Stimulated activated CD4-positive, alpha-beta T cell treated with anti-CD3 and anti-CD28 coated beads, Interleukin-1b, Interleukin-23, amount 100 ng/mL, for 1 hour (primary cell): ENCODE measurements at places on chromosomes 12 and 14.

- no peak for DNase-seq
These were observed 7.4 kb downstream of the TTC6 start for GRCh38 chr14:37602605-37603453.

- DNase-seq = no peak
These were observed 30.5 kb upstream of the ITPR2 start for GRCh38 chr12:26863515-26863914.

DNA sequence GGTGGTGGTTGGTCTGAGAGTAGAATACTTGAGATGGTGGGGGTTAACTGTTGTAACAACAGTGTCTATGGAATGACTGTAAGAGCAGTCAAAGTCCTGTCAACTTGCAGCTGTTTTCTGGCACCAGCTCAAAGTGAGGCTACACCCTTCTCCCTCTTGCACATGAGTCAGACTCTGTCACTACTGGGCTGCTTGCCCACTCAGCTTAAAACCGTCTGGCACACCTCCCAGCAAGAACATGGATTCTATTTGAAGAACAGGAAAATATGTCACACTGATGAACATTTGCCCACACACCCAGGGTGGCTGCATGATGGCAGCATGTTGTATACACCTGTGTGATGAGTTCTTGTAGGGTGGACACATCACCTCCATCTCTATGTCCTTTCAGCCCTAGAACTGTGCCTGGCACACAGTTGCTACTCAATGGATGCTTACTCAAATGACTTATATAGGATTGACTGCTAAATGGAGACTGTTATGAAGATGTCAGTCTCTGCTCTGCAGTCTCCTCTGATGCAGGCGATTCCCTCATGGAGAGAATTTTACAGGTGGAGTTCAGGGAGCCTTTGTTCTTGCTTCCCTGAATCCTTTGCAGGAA is 19.3 kb upstream of the SERPINA6 start:
- DNase-seq = no peak

DNA sequence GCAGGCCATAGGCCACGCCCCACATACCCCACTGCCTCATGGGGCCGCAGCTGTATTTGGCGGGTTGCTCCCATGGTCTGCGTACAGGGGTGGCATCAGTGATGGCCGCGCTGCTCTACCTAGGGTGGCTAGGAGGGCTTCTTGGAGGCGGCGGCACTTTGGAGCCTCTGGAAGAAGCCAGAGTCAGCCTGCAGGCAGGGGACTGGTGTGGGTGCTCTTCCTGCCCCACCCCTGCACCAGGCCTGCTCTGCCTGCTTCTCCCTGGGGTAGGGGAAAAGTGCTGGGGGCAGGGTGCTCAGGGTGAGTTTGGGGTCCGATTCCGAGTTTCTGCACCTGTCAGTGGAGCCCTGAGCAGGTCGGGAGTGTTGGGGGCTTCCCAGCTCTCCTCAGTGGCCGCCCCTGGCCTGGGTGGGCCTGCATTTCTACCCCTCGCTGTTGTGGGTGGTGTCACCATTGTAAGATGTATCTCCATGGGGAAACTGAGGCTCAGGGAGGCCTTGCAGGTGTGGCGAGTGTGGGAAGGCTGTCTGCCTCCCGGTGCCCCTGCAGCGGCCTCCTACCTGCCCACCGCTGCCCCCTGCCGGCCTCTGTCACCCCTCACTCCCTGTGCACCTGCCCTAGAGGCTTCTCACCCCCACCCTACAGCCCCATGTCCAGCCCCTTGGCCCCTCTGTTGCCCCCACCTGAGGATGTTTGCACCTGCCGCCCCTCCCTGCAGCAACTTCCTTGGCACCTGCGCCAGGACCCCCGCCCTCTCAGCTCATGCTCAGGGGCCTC is 5.5 kb downstream of the CEP170B start:
- DNase-seq = no peak

DNA sequence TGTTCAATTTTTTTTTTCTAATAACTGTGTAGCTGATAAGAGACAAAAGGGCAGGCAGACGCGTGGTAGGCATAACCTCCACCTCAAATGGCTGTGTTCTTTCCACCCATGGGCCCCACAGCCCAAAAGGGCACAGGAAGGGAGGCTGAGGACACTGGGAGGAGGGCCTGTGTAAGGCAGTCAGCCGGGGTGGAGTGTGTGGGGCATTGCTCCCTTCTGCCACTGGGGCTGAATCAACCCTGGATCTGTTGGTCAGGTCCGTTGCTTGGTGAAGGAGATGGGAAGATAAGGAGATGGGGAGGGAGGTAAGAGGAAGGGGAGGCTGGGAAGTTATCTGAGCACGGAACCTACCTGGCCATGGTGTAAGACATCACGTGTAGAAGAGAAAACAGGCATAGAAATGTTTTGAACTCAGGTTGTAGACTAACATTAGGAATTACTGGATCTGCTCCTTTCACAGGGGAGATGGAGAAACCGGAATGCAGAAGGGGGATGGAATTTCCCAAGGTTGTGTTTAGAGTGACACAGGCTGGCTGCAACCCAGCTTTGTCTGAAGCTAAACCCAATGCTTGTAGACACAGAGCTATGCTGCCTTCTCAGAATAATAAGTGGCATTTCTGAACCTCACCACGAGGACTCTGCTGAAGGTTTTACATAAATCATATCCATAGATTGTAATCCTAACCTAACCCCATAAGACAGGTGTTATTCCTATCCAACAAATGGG is 138.5 kb upstream of the NOS1 start:
- DNase-seq = no peak

GRCh38 chr14:32081901-32082300 is 4.8 kb downstream of the ARHGAP5 start:
- DNase-seq = no peak

DNA sequence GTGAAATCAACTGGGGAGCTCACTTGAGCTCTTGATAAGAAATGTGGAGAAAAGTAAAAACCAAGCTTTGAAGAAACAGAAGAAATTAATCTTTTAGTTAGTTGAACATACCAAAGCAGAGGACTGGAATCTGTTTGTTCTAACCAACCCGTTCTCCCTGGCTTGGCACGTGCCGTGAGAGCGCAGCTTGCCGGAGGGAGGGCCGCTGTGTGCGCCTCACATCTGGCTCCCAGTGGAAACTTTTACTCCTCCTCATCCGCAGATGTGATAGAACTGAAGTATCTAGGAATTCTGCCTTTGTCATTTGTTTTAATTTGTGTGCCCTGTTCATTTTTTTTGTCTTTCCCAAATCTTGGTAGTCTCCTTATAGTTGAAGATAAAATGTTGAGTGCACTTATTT is 64.9 kb downstream of the DDX51 start:
- no peak for DNase-seq

- DNase-seq = no peak
These were observed 39.3 kb upstream of the FRMD6 start for GRCh38 chr14:51612449-51612848.

DNA sequence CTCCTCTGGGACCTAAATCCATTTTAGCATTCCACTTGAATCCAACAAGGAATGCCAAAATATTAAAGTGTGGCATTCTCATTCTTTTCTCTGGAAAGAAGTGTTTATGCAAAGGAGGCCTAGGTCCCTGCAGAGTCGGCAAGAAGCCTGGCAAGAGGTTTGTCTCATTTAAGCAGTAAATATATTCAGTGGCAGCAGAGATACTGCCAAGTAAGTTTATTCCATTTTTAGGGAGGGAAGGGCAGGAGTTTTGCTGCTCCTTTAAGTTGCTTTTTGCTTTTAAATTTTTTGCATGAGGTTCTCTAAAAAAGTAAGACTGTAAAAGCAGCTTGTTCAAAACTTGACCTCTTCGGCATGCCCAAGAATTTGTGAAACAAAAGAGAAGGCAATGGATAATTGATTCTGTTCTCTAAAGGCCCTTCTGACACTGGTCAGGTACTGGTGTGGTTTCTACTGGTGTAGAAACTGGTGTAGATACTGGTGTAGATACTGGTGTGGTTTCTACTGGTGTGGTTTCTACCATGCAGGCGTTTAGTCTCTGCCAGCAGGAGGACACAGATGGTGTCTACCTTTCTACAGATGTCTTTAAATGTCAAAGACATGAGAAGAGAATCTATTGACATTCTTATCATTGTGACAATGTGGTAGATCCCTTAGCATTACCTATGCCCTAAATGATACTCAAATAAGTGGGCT is 107.3 kb downstream of the SAMD4A start:
- DNase-seq = no peak

DNA sequence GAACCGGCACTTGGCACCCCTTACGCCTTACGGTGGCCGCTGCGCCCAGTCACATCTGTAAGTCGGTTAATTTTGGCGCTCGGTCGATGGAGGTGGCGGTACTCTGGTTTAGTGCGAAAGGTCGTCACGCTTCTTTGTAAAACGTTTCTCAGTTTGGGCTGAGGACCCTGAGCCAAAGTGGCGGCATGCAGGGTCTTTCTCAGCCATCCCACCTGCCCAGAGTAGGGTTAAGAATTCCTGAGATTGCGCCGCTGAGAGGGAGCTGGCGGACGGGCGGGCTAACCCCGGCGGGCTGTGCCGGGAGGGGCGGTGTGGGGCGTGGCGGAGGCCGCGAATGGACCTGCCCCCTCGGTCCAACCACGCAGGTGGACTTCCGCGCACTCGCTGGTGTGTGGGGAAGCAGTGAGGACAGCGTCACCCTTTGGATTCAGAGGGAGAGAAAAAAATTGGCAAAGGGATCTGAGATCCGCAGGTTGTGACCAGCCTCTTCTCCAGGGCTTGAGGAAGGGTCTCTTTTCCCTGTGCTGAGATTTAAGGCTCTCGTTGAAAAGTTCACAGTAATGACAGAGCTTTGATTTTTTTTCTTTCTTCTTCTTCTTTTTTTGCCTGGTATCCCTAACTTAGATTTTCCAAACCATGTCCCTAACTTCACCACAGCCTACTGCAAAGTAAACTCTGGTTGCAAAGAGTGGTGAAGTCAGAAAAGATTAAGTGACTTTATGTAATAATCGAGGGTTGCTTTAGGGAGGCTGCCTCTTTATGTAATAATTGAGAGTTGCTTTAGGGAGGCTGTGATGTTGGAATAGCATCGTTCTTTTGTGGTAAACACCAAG is 602 bp upstream of the FBXO33 start:
- peak; percentile 29 for DNase-seq

DNA sequence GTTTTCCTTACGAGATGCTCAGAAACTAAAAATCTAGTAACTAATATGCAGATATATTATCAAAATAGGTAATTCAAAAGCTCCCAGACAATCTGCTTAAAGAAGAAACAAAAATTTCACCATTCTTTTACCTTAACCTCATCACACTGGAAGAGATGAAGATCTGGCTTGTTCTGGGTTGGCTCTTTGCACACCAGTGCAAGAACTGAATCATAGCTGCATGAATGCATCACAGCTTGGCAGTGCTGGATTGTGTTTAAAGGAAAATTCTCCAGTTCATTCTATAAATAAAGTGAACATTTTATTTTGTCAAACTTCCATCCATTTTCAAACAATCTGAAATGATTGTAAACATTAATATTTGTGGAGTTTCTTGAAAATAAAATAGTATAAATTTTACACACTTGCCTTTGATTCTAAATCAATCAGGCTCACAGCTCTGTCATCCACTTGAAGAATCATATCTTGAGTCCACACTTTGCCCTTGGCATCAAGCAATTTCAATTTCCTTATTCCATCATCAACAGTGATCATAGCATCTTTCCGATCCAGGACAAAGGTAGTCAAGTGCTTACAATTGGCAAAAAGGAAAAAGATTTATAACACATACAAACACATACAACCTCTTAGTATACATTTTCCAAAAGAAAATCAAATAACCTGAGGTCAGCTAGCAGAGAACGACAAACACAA is 119.8 kb downstream of the EPS8 start:
- no peak for DNase-seq

DNA sequence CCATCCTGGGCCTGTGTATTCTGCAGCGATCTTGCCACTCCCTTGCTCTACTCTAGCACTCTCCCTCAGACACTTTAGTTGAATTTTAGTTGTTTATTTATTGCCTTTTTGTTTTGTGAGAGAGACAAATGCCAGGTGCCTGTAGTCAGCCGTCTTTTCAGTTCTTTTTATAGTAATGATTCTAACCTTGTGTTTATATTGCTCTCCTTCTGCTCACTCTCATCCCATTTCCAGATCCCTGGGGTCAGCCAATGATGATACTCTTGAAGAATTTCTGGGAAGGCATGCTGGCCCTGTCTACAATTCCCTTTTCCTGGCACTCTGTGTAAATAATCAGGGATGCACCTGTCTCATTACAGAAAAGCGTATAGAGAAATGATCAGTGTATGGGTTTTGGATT is 334.1 kb upstream of the MIS18BP1 start:
- DNase-seq = no peak

GRCh38 chr12:40123496-40123895 is 17.6 kb upstream of the SLC2A13 start:
- DNase-seq = no peak

DNA sequence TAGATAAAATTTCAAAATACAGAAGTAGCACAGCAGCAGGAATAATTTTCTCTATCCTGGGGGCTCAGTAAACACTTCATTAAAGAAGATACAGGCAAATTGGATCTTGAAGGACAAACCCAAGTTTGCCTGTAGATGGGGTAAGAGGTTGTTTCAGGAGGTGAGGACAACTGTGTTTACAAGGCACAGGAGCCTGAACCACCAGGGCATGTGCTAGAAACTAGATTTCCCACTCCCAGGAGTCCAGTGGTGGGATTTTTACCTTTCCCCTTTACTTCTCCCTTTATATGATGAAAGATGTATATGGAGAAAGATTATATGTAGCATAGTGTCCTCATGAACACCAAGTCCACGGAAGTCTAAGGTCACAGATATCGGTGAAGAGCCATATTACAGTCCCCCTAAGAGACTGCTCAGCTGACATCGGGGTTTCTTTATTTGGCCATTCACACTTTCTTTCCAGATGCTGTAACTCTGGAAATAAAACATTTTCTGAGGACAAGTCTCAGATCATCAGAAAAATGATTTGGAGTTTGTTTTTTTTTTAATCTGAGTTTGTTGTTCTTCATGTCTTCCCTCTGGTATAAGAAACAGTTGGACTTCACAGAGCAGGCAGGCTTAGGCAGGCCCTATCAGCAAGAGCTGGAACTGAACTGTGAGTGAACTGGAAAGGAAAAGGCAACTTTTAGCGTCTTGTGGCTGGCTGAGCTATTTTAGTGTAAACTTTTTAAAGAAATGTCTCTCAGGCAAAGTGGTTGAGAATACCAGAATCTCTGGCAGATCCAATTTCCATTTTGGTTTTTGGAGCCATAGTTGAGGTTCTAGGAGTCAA is 8.0 kb upstream of the EVL start:
- no peak for DNase-seq

DNA sequence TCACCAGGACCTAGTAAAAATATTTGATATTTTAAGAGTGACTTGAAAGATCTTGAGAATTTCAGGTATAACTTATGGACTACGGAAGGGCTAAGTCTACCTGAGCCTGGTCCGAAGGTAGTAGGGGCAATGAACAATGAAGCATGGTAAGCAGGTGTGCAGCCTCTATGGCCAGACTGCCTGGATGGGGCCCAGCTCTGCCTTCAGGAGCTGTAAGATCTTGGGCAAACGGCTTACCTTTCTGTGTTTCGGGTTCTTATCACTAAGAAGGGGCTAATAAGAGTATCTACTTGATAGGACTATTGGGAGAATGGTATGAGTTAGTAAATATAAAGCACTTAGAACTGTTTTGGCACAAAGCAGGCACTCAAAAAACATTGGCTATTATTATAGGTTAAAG is 19.1 kb upstream of the WASHC3 start:
- no peak for DNase-seq

GRCh38 chr12:40903040-40903439 is 210.8 kb downstream of the CNTN1 start:
- DNase-seq = no peak

- DNase-seq = no peak
These were observed 58.5 kb upstream of the RMST start for GRCh38 chr12:97404093-97404492.
